ENCODE measurements at places on chromosomes 1 and 21.

GRCh38 chr1:2194898-2195673 lies 514 bp upstream of the FAAP20 start:
- peak; percentile 92 for DNase-seq

DNA sequence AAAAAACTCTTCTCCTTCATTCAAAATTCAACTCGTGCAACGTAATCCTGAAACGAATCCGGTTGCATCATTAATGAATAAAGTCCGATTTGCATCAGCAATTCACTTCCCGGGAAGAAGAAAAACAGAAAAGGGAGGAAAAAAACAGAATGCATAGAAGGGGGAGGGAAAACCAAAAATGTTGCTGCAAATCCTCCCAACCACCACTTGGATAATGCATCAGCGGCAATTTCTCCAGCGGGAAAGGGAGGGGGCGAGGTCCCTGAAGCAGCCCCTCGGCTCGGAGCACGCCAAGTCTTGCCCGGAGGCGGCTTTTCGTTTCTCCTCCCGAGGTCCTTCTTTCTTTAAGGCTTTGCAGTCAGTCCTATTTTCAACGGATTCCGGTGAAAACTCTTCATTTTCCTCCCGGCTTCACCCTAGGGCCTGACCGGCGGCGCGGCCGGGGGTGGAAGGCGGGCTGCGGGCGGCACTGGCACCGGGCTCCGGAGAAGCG lies 723 bp downstream of the CDC42BPA start:
- DNase-seq: peak; percentile 75

GRCh38 chr1:10778640-10779039 lies 17.8 kb downstream of the CASZ1 start:
- no peak for DNase-seq

DNA sequence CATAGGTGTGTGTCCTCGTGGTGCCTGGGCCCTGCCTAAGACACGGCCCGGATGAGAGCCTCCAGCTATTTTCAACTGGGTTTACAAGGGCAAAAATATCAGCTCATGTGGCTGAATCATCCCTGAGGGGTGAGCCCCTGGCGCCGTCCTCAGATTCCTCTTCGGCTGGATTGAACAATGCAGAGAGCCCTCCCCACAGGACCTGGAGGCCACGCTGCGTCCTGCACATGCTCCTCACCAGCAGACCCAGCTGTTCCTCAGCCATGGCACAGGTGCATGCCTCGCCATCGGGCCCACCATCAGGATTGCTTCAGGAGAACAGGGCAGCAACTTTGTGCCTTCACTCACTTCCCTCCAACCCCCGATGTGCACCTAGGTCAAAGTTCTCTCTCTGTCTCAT lies 35.3 kb downstream of the TFF3 start:
- DNase-seq: no peak

GRCh38 chr1:207440626-207441025 lies 13.5 kb upstream of the CR2 start:
- no peak for DNase-seq

DNA sequence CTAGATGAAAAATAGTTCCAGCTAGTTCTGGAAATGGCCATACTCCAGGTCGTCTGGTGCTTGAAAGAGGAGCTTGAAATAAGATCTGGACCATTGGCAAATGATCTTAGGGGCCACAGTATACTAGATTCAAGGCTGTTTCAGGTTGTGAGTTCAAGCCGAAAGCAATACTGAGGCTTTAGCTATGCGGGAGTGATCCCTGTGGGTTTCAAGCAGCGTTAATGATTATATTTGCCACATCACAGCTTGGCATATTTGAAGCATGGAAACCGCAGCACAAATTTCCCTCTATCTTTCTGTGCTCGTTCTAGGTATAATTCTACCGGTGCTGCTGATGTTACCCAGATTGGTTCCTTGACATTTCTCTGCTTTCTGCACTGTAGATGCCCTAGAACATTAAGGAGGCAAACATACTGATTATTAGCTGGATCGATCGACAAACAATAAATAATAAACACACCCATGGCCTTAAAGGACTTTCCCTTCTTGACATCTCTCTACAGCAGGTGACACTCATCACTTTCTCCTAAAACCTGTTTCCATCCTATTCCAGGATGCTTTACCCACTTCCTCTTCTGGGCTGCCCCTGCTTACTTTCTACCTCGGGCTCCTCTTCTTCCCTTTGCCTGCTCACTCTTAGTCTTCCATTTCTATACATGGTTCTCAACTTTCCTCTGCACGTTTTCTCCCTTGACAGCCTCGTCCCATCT lies 40.6 kb upstream of the LYST start:
- DNase-seq: no peak

GRCh38 chr21:39630827-39631226 lies 18.1 kb downstream of the B3GALT5 start:
- no peak for DNase-seq

- DNase-seq: no peak
Measured at GRCh38 chr1:96882096-96882495, 160.5 kb downstream of the PTBP2 start.
